ENCODE measurements at places on chromosomes 13 and 19.
A peak's percentile ranks its signal among the peaks of the same experiment; 100 is the strongest.

DNA sequence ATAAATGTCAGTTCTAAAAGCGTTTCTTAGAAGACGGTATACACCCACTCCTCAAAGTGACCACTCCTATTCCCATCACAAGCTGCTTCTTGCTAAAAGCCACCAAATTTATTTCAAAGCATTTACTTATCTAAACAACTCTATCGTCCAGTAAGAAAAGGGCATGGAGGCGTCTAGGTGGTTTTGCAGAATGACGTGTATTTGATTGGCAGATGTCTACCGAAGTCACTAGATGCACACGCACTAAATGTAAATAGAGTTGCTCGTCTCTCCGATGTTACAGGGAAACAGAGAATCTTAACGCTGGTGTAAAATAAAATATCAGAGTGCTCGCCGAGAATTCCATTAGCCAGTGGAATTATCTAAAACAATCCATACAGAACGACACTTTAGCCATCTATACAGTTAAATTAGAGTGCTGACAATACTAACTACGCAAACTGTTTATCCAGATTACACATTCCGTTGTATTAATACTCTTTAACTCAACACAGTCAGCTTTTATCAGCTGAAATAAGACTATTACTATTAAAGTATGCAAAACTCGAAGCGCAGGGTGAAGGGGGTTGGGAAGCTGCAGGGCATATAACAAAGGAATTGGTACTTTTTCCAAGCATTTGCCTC is 1.9 kb downstream of the KLF12 start:
- DNase-seq, result no peak

- no peak for DNase-seq
Measured at GRCh38 chr19:1744822-1745563, 8.3 kb upstream of the ONECUT3 start.

- DNase-seq, result no peak
Measured at GRCh38 chr19:47176071-47176626, 45.5 kb downstream of the SAE1 start.

DNA sequence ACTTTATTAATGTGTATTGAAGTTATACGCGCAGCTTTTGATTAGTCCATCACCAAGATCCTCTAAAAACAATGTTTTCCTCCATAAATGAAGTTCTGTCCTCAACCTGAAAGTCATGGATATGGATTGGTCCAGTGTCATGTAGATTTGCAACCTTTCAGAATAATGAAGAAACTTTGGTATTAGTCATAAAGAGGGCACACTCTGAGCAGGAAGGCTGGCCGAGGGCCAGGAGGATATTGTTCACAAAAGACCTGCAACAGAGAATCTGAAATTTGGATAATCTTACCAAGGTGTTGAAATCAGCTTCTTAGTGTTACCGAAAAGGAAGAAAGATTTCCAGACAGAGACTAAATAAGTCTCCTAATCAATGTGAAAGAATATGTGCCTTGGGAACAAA is 20.7 kb downstream of the CLDN10 start:
- no peak for DNase-seq

DNA sequence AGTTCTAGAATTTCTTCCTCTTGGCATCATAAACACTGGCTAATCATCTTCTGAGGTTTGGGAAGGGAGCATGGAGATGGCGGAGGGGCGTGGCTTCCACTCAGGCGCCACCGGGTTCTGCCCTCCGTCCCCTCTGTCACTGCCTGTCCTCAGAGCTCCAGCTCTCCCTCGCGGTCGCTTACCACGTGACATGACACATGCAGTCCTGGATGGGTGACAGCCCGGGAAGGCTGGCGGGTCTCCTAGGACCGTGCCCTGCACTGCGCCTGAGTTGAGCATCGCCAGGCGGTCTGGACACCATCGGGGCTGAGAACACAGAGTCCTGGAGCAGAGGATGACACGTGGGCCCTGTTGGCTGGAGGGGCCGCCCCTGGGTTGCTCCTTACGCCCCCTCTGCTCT is 123.3 kb downstream of the RAB20 start:
- DNase-seq, result no peak

GRCh38 chr13:100102042-100102441 is 13.1 kb downstream of the PCCA start:
- no peak for DNase-seq

- DNase-seq, result no peak
Measured at GRCh38 chr19:690203-690602, 5.0 kb downstream of the PRSS57 start.

DNA sequence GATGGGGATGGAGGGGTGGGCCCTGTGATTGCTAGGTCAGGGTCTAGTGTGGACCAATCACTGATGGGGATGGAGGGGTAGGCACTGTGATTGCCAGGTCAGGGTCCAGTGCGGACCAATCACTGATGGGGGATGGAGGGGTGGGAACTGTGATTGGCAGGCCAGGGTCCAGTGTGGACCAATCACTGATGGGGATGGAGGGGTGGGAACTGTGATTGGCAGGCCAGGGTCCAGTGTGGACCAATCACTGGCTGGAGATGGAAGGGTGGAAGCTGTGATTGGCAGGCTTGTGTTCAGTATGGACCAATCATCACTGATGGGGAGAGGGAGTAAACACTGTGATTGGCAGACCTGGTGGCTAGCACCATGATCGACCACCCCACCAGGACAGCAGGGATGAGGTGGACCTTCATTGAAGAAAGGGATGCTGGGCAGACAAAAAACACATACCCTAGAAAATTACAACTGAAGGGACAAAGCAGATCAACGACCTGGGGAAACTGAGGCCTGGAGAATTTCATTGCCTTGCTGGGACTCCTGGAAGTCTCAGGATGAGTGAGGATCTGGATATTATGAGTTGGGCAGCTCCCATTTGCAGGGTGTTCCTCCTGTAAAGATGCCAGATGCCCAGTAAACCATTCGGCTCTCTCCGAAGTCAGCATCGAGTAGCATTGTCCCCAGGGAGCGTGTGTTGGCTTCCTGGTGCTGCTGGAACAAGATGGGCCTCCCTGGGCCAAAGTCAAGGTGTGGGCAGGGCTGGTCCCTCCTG is 15.5 kb downstream of the TMPRSS9 start:
- no peak for DNase-seq

- DNase-seq, result no peak
Measured at GRCh38 chr13:35565273-35565672, 88.8 kb upstream of the MAB21L1 start.

GRCh38 chr19:43674596-43674995 is 4.6 kb upstream of the PLAUR start:
- DNase-seq, result peak; percentile 65

GRCh38 chr19:16096280-16096855 is 15.3 kb upstream of the RAB8A start:
- no peak for DNase-seq

DNA sequence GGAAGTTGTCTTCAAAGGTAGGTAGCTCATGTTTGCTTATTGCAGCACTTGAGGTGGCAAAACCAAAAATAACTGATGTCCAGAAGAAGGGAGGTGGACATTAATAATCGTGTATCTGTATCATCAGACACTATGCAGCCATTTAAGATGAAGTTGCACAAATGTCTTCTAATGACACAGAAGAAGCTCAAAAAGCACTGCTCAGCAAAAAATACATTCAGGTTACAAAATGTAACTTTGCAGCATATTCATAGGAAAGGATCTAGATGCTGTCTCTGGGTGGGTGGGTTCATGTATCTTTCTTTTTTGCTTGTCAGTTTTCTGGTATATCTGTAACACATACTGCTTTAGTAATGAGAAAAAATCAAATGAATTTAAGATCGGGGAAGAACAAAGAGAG is 247.8 kb downstream of the DNAJC15 start:
- no peak for DNase-seq

DNA sequence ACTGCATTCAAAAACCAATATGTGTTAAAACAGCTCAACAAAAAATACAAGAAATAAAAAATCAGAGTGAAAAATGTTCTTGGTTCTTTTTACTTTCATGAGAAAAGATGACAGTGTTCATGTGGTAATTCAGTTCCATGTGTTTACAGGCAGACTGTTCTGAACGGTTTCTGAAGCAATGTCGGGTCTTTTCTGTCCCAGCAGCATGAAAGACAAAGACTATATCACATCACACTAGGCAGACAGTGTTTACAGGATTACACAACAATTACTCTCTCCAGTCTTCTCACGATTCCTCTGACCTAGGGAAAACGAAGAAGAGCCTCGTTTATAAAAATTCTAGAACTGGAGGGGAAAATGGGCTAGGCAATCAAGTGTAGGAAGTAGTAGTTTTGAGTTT is 83.4 kb downstream of the UBL3 start:
- DNase-seq, result no peak

DNA sequence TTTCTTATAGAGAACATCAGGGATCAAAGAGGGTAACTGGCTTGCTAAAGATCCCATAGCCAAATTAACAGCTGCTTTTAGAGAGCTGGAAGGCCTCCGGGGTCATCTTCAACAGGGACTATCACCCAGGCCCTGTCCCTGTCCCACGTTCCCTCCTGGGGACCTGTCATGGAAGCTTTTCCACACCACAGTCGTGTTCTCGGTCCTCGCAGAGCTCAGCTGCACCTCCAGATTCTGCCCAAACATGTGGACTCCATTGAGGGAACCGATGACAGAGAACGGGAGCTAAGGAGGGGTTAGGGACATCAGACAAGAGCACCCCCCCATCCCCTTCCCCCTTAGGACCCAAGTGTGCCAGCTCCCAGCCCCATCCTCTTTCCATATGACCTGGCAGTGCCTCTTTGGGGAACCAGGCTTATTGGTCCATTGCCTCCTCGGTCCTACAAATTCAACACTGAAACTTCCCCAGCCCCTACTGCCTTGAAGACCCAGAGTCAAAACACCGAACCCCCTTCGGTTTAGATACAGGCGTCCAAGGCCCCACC is 568 bp downstream of the FUZ start:
- no peak for DNase-seq

- no peak for DNase-seq
Measured at GRCh38 chr13:100473087-100473486, 115.5 kb downstream of the GGACT start.

DNA sequence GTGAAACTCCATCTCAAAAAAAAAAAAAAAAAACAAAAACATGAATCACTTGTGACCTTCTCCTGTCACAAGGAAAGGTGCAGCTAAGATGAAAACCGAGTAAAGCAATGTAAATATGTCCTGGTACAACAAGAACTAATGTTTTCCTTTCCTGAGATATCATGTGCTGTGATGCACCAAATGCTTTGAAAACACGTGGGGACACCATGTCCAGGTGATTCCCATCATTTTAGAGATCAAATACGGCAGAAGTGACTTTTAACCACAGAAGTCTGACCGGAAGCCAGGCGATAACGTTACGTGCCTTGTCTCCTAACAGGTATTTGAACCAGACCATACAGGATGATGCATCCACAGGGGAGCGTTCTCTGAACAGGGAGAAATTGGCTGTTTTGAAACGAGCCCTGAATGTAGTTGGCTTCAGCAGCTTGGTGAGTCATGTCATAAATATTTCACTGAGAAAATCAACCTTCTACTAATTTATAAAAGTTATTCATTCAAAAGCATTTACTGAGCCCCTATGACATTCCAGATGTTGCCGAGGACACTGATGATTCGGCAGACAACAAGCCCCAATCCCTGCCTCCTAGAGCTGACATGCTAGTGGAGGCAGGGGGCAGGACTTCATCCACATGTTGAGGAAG is 328.1 kb downstream of the MYO16 start:
- no peak for DNase-seq

DNA sequence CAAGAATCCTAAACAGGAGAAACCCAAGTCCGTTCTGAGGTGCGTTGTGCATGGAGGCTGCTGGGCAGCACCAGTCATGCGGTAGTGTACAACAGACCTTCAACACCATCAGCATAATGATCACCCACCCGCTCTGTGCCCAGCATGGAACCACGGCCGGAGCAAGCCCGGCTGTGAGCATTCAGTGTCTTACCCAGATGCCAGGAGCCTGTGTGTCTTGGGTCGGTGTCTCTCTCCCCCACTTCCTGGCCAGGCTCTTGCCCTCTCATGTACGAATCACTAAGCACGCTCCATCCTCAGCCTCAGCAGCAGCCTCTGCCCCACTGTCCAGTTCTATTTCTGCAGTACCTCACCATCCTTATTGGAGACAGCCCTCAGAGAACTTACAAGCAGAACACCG is 231.6 kb upstream of the IRS2 start:
- no peak for DNase-seq

GRCh38 chr19:39759457-39760184 is 19.0 kb upstream of the LEUTX start:
- no peak for DNase-seq

DNA sequence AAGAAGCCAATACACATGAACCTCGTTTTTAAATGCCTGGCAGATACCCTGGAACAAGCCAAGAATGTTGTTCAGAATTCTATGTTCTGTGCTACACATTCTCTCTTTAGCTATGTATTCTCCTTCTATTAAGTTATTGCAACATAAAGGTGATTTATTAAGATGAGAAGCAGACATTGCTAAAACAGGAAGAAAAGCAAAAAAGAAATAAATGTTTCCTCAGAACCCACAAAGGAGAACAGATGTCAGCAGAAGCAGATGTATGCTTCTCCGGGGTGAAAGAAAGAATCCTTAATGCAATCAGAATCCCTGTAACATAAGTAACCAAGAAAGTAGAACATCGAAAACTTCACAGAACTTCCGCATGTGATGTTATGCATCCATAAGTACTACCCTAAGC is 302.9 kb downstream of the DCT start:
- no peak for DNase-seq
